Trophoblast cell (in vitro differentiated cells and primary cell): ENCODE measurements at places on chromosomes 7 and 10.

GRCh38 chr10:61354401-61354975 is 98.7 kb downstream of the TMEM26 start:
- no peaks in the 10 kb centered on the region for H3K27me3 ChIP-seq
- H3K36me3 ChIP-seq = no peaks in the 10 kb centered on the region
- no peak for DNase-seq
- no peaks in the 10 kb centered on the region for H3K4me1 ChIP-seq
- no peak overlapping the region for H3K27ac ChIP-seq
- no peak overlapping the region for H3K4me3 ChIP-seq

GRCh38 chr10:11647676-11648075 is 36.2 kb upstream of the USP6NL start:
- no peaks in the 10 kb centered on the region for H3K4me1 ChIP-seq
- H3K27ac ChIP-seq = no peak overlapping the region
- DNase-seq = no peak
- H3K36me3 ChIP-seq = no peaks in the 10 kb centered on the region
- no peaks in the 10 kb centered on the region for H3K27me3 ChIP-seq

DNA sequence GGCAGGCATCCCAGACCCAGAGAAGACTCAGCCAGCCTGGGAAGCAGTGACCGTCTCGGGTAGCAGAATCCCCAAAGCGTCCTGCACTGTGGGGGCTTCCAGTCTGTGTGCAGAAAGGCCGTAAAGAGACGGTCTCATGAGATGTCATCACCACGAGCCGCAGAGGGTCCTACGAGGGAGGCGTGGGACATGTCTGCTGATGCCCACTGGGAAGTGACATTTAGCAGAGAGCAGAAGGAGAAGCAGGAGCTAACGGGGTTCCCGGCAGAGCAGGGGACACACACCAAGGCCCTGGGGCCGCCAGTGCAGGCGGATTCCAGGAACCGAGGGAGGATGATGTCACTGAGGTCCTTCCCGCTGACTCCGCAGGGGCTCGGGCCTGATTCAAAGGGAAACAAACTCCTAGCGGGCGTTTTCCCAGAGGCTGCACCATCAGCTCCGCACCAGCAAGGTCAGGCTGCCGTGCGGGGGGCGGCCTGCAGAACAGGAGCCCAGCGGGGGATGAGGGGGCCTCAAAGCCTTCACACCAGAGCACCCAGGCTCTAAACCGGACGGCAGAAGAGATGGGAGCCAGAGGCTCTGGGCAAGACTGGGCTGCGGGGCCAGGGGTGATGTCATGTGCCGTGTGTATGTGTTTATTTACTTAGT is 85.4 kb upstream of the PDGFA start:
- no peak for DNase-seq
- H3K4me1 ChIP-seq = peaks cover 5% of the 10 kb centered on the region
- no peak overlapping the region for H3K27ac ChIP-seq
- no peaks in the 10 kb centered on the region for H3K27me3 ChIP-seq

DNA sequence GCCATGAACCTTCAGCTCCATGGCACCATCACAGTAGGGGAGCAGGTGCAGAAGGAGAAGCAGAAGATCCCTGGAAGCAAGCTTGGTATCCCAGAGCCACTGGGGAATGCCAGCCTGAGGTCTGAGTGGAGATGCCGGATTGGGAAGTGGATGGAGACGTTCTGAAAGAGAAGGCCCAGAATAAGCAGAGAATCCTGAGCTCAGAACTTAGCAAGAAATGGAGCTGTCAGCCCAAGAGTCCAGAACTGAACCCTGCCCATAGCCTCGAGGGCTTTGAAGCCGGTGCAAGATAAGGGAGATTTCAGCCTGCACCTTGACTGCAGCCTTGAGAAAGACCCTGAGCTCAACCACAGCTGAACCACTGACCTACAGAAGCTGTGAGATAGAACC is 13.9 kb upstream of the GDF10 start:
- DNase-seq = no peak
- H3K4me3 ChIP-seq = no peak overlapping the region
- no peaks in the 10 kb centered on the region for H3K4me1 ChIP-seq
- no peaks in the 10 kb centered on the region for H3K36me3 ChIP-seq

- no peak overlapping the region for H3K4me3 ChIP-seq
- H3K36me3 ChIP-seq = no peaks in the 10 kb centered on the region
- no peak overlapping the region for H3K27ac ChIP-seq
Observed at GRCh38 chr7:6725003-6725402, 18.3 kb upstream of the ZNF12 start.

DNA sequence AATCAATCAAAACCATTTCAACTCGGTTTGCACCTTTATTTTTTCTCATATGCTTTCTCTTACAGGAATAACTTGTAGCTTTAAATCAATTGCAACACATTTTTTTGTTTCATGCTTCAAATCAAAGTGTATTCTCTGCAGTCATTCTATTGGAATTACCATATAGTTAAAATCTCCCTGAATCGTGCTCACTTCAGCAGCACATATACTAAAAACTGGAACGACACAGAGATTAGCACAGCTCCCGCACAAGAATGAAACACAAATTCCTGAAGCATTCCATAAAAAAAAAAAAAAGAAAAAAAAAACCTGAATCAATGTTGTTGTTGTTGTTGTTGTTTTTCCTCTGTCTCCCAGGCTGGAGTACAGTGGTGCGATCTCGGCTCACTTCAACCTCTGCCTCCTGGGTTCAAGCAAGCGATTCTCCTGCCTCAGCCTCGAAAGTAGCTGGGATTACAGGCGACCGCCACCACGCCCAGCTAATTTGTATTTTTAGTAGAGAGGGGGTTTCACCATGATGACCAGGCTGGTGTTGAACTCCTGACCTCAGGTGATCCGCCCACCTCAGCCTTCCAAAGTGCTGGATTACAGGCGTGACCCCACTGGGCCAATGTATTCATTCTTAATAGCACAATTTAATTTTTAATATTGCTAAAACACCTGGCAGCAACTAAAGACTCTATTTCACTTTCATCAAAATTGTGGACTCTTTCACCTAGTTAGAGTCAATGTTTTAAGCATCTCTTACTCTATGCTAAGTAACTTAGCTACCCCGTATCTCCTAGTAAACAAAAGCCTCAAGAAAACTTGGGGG is 26.3 kb downstream of the ANKRD61 start:
- no peaks in the 10 kb centered on the region for H3K27me3 ChIP-seq
- no peak overlapping the region for H3K27ac ChIP-seq
- no peaks in the 10 kb centered on the region for H3K4me1 ChIP-seq
- H3K36me3 ChIP-seq = peaks cover 9% of the 10 kb centered on the region

DNA sequence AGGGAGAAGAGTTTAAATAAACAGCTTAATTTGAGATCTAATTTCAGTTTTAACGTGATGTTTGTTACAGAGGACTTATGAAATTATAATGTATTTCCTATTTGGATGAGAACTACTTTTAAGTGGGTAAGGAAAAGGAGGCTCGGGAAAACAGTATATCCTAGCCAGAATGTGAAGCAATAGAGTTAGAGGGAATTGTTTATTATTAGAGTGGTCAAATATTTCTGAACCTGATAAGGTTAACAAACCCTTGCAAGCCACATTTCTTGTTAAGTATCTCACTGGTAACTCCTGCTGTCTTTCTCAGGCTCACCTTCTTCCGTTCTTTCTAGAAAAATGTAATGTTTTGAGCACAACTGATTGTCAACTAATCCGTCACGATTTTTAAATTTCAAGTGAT is 335.1 kb upstream of the MBL2 start:
- H3K27ac ChIP-seq = no peak overlapping the region
- no peaks in the 10 kb centered on the region for H3K4me1 ChIP-seq
- H3K4me3 ChIP-seq = no peak overlapping the region
- no peaks in the 10 kb centered on the region for H3K27me3 ChIP-seq
